ENCODE measurements at places on chromosomes 4 and X.

GRCh38 chrX:154436374-154436982, 476 bp upstream of the GDI1 start:
- DNase-seq: no peak

GRCh38 chr4:123676890-123677229, 280.3 kb downstream of the SPRY1 start:
- no peak for DNase-seq

- no peak for DNase-seq
Measured at GRCh38 chr4:55784747-55785146, 34.8 kb upstream of the EXOC1L start.

GRCh38 chrX:108415891-108416290, 22.3 kb downstream of the COL4A6 start:
- DNase-seq: no peak

- no peak for DNase-seq
Measured at GRCh38 chr4:48333587-48333986, 7.7 kb upstream of the SLAIN2 start.

GRCh38 chr4:174930895-174931294, 12.7 kb downstream of the ADAM29 start:
- no peak for DNase-seq

- no peak for DNase-seq
Measured at GRCh38 chr4:155832664-155833063, 33.4 kb downstream of the ASIC5 start.

DNA sequence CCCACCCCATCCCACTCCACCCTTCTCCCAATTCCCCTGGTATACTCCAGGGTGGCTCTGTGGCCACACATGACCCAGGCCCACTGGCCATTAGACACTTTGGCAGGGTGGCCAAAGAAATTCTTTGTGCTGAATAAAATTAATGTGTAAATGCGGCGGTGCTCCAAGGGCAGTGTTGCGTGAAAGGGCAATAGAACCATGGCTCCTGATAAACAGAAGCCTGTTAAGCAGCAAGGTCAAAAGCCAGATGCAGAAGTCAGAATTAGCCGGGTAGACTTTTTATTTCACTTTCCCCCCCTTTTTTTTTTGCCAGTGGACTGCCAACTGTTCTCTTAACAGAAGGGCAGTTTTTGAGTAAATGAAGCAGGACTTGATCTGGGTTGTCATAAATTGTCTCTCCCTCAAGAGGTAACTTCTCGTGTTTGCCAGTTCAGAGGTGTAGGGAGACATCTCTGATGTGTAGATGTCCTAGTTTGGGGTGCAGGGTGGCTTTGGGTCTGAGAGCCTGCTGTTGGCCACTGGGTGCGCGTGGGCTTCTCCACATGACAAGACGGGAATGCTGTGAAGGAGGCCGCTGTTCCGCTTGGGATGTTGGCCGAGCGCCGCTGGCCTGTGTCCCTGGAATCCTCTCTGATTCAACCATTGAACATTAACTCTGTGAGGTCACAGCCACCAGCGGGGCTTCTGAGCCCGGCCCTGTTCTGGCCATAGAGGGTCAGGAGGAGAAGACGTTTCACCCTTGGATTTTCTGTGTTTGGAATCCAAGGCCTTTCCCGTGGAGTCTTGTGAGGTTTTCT, 139.5 kb downstream of the TBL1X start:
- no peak for DNase-seq

GRCh38 chr4:164442180-164442579, 311.8 kb upstream of the SMIM31 start:
- DNase-seq: no peak

DNA sequence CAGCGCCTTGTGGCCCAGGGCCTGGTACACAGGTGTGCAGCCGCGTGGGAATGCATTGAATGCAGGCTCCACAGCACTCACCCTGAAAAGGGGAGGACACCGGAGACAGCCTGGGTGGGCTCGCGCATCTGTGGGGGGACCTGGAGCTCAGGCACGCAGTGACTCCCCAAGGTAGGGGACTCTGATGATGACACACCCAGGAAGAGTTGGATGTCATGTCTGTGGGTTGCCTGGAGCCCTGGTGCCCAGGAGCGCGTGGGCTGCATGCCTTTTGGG, 32.7 kb upstream of the HTRA3 start:
- DNase-seq: no peak

- DNase-seq: no peak
Measured at GRCh38 chrX:20217271-20217670, 49.4 kb downstream of the RPS6KA3 start.

GRCh38 chr4:113064244-113064643, 14.8 kb downstream of the ANK2 start:
- no peak for DNase-seq

DNA sequence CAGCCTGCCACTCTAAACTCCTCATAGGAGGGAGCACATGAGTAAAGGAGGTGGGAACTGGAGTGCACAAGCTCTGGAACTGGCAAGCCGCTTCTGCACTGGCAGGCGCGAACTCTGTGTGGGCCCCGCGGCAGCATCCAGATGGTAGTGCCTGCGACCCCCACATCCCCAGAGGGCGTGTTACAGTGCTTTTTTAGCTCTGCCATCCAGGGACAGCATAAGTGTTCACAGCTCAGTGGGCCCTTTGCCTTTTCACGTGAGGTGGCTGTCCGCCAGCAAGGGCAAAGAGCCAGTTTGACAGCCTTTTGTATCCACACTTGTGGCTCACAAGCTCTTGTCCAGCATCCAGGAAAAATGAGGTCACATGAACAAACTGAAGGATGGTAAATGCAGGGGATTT, 581.6 kb upstream of the DIAPH2 start:
- DNase-seq: no peak

- no peak for DNase-seq
Measured at GRCh38 chr4:153169776-153170175, 34.5 kb upstream of the TRIM2 start.

DNA sequence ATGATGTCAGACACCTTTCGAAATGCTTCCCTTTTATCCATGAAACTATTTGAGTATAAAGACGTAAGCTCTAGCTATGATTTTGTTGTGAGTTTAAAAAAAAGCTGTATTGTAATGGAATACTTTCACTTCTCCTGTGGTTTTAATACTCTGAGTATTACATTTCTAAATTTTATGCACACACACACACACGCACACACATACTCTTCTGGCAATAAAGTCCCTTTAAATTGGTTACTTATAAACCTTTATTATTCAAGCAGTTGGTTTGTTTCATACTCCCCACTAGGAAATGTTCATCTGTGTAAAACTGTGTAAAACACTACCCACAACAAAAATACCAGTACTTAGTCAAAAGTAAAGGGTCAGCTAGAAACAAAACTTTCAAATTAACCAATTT, 18.2 kb downstream of the VAMP7 start:
- no peak for DNase-seq

- no peak for DNase-seq
Measured at GRCh38 chrX:13415509-13415908, 95.7 kb upstream of the ATXN3L start.

DNA sequence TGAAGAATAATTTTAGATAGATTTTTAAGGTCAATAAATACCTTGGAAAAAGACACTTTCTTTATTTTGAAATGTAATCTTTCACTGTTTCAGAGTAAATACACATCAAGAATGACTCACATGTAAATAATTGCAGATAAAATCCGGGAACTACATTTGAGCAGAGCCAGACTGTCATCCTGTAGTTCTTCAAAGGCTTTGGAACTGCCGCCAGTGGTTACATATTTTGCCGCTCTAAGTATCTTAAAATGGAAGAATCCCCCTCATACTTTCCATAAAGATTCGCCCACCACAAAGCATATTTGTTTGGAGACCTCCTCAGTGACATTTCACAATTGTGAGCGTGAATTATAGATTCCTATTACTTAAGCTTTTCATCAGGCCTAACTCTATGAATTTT, 607.8 kb upstream of the ZFP42 start:
- DNase-seq: no peak

DNA sequence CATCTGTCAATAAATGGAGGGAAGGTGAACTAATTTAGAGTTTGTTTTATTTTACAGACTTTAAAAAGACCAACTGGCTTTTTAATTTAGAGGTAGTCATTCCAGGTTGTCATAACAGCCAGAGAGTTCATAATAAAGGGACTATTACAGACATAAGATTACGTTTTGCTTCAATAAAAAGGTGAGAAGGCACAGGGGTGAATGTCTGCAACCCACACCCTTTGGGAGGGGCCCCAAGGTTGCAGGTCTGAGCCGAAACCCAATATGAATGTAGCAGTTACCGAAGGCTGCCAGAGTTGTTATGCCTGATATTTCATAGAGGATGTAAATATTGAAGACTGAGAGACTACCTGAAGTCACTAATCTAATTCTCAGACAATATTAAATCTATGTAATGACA, 329.7 kb upstream of the GALNT7 start:
- DNase-seq: no peak

DNA sequence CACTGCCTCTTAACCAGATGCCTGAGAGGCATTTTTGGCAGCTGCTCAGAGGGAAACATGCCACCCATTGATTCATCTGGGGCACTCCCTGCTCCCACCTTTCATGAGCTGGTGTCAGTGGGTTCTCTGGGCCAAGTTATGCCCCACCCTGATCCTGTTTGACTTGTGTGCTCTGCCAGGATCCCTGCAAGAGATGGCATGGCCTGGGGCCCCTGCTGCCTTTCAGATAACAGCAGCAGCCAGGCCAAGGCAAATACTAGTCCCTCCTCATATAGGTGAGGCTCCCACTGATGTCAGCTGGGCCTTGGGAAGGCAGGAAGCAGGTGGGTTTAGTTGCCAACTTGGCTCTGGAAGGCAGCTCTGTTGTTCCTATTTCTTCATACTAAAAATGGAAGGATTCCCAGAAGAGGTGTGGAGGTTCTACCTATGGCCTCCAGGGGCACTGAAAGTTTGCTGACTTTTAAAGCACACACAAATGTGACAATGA, 192.9 kb upstream of the RBPJ start:
- no peak for DNase-seq

GRCh38 chrX:23386726-23387125, 52.1 kb downstream of the PTCHD1 start:
- no peak for DNase-seq
